ENCODE measurements at places on chromosomes 16 and 17. TPM values are rescaled to one million over a fixed set of nuclear protein-coding genes. Genes with fewer than 3 reads are reported as not detected.

DNA sequence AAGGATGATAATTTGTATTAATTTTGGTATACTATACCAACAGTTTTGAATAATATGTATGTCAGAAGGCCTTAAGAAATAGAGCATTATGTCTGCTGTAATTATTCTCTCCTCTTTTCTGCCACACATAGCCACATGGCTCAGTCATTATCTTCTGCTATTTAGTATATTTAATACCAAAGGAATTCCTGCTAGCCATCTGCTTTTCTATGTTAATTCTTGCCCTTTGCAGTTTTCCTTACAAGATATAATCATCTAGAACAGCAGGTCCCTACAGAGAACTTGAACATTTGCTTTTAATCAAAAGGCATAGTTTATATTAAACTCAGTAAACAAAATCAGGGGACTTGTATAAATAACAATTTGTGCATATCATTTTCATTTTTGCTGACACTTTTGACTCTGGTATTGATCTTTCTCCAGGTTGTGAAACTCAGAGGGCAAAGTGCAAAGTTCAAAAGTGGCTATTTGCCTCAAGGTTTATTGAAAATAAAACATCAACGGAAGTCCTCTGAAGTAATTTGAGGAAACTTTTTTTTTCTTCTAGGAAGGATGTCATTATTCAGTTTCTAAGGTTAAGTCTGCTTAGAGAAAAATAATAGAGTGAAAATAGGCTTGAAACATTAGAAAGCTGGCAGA, 702.0 kb downstream of the KCNJ2 start:
- no peak for DNase-seq

- no peak for DNase-seq
Observed at GRCh38 chr16:82761858-82762257, 135.1 kb downstream of the CDH13 start.

DNA sequence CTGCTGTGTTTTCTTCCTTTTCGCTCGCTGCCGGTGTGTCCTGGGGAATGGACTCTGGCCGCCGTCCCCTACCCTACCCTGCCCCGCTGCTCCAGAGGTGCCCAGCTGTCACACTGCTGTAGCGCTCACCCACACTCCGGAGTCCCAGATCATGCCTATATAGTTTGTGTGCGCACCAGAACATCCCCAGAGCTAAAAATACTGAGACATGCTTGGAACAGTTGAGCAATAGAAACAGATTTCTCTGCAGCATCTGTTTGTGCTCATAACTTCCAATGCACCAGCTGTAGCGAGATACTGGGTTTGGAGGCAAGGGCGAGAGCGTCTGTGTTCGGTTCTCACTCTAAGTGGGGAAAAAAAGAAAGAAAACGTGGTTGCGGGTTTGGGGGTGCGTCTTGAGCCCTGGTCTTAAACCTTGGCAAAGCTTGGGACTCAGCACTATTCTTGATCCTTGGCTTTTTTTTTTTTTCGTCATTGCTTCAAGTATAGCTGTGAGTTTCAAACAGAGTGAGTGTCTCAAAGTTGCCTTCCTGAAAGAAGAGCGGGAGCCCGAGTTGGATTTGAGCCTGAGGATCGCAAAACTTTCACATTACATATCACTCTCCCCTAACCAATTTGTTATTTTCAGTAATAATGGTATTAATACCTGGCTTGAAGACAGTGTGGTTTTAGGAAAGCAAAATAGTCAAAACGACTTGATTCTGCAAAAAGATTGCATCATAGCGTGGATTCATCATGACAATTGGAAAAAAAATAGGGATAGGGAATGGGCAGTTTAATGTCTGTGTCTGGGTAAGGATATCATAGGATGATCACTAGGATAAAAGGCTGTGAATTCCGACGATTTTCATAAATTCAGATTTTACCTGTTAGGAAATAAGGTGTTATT, 621 bp downstream of the KCNJ2 start:
- DNase-seq = no peak

DNA sequence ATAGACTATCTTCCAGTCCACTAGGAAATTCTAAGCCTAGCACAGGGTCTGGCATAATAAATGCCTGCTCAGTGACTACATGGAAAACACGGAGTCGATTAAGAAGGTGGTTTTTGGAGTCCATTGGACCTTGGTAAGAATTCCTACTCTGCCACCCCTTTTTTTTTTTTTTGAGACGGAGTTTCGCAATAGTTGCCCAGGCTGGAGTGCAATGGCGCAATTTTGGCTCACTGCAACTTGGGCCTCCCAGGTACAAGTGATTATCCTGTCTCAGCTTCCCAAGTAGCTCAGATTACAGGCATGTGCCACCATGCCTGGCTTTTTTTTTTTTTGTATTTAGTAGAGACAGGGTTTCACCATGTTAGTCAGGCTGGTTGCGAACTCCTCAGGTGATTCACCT, 123.2 kb downstream of the HS3ST2 start:
- DNase-seq = no peak

The PYDC1 gene
- total RNA-seq = not detected

The TLCD3B gene
- 3.0 TPM for total RNA-seq

The GDPD1 gene
- total RNA-seq = 3.1 TPM

DNA sequence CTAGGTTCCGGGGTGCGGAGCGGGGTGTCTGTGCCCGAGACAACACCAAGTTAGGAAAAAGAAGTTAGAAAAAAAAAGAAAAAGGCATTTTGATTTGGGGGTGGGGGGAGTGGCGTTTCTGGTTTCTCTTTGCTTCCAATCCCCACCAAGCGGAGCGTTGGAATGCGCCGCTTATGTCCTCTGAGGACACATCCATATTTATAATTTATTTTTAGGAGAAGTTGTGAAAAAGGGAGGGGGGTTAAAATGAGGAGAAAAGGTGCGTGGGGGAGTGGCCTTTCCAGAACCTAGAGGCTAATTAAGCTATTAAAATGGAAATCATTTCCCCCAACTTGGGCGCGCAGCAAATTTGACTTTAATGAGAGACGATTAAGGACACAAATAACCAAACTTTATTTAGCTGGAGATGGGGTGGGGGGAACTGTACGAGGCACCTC, 232.1 kb downstream of the MRTFB start:
- no peak for DNase-seq

The KRT24 gene
- not detected for total RNA-seq

- no peak for DNase-seq
Observed at GRCh38 chr16:12086822-12087221, 110.3 kb downstream of the SNX29 start.
